LNCaP clone FGC (cell line): ENCODE measurements at places on chromosomes 12 and 14.
A peak's percentile ranks its signal among the peaks of the same experiment; 100 is the strongest.

DNA sequence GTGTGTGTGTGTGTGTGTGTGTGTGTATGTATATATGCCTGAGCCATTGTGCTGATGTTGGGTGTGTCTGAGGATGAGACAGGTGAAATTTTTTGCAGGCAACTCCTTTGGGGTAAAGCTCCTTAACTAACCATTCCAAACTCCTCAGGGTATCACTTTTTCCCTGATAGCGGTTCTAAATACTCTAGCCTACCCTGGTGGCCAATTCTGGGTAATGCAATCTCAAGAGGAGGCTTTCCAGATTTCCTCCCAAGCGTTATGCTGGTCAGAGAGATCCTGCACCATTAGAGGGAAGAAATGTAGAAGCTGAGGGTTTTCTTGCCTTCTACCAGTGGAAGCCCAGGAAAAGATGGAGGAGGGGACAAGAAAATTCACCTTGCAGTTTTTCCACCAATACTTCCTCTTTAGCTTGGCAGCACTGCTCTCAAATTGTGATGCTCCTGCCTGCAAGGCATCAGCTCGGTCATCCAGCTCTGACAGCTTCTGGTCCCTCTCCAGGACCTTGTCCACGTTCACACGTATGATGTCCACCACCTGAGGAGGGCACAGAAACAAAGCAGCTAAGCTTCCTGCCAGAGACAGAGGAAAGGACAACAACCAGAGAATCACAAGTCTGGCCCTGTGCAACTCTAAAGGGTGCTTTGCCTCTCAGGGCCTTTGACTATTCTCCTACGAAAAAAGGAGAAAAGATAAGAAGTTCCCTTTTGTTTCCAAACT lies 4.9 kb downstream of the VAMP1 start:
- peak; percentile 26 for DNase-seq

- DNase-seq = no peak
Measured at GRCh38 chr12:96194971-96195844, 1.0 kb downstream of the ELK3 start.

DNA sequence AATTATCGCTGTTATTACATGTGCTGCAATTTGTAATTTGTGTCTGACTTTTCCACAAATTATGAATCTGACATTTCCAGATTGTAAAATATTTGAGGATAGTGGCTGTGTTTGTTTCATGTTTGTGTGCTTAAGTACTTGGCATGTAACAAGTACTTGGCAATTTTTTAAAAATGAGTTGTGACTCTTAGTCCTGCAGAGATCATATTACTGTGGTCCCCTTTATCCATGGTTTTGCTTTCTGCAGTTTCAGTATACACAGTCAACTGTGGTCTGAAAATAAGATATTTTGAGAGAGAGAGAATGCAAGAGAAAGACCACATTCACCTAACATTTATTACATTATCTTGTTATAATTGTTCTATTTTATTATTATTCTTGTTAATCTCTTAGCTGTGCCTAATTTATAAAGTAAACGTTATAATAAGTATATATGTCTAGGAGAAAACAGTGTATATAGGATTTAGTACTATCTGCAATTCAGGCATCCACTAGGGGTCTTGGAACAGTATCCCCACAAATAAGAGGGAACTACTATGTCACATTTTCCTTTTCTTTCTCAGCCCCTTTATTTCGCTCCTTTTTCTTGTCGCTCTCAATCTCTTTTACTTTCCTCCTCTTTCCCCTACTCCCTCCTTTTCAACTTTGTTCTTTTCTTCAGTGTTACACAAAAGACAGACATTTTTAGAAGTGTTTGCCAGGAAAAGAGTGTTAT lies 176.1 kb downstream of the FUT8 start:
- DNase-seq = peak; percentile 17

DNA sequence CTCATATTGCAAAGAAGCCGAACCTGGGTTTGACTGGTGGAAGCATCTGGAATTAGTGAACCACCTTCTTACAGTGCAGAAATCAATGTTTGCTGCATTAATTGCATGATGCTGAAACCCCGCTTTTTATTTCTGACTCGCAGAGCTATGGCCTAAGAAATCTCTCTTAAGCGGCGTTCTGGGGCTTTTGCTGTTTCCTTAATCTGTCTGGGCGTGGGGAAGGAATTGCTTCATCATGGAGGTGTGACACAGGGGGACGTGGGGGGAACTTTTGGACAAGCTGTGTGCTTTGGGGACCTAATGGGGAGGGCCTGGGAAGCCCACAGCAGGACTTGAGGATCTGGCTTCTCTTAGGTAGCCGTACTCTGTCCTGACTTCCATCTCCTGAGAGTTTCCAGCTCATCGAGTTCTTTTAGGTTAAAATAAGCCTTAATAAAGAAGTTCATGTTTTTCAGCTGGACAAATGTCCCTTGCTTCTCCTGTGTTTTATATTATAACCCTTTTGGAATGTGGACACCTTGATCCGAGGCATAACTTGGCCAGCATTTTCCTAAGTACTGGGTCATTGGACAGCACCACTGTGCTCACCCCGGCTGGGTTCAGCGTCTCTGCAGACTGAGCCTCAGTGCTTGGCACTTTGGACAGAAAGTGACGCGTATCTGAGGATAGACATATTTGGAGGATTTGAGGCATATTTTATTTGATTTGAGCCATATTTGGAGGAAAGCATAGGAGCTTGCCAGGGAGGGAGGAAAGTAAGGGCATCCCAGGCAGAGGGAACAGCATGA lies 192.1 kb upstream of the MYL2 start:
- DNase-seq = no peak

DNA sequence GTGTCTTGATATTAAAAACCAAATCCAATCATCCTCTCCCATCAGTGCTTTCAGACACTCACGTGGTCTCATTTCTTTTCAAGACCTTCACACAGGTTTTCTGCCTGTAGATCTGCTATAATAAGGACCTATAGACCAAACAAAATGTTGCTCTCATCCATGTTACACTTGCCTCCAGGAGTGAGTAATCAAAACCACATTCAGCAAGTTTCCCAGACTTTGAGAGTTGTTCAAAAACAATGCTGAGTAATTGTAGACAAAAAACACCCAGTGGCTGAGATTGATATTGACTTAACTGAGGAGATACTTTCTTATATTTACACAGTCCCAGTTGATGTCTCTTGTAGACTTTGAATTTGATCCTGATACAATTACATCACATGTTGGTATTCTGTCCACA lies 383.1 kb downstream of the TMEM132D start:
- no peak for DNase-seq

DNA sequence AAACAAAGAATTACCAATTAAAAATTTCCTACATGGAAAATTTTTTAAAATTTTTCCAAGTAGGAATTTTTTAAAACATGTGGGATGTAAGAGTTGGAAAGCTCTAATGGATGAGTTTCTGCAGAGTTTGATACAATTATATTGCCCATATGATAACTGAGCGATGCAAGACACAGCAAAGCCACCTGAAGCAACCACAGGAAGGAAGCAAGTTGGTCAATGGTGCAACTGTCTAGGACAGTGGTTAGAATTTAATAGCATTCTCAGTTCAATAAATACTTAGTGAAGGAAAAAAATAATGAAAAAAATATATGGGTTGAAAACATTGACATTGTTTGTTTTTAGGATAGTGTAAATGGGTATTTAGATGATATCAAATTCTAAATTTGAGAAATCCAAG lies 178.6 kb upstream of the GARIN2 start:
- DNase-seq = no peak

DNA sequence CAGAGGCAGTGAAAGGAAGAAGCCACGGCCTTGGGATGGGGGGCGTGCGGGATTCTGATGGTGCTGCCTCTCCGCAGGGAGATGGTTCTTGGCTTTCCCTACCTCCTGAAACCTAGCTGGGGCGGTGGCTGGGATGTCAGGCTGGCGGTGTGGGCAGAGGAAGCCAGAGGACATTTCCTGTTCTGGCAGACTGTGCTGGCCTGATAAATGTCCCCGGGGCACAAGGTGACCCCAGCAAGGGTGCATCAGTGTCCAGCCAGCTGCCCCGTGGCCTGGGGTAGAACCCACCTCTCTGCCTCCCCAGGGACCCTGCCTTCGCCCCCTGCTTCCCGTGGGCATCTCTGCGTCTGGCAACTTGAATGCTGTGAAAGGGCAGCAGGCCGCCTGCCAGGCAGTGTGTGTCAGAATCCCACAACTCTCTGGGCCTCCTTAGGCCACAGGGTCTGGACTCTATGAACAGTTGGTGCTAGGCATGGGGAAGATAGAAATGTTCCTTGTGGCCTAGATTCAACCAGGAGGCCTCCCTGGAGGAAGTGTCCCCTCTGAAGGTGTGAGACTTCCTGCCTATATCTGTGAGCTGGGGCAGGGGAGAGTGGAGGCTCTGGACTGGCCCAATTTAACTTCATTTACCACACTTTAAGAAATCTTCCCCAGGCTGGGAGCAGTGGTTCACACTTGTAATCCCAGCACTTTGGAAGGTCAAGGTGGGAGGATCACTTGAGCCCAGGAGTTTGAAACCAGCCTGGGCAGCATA lies 4.9 kb downstream of the SH2B3 start:
- DNase-seq = no peak

DNA sequence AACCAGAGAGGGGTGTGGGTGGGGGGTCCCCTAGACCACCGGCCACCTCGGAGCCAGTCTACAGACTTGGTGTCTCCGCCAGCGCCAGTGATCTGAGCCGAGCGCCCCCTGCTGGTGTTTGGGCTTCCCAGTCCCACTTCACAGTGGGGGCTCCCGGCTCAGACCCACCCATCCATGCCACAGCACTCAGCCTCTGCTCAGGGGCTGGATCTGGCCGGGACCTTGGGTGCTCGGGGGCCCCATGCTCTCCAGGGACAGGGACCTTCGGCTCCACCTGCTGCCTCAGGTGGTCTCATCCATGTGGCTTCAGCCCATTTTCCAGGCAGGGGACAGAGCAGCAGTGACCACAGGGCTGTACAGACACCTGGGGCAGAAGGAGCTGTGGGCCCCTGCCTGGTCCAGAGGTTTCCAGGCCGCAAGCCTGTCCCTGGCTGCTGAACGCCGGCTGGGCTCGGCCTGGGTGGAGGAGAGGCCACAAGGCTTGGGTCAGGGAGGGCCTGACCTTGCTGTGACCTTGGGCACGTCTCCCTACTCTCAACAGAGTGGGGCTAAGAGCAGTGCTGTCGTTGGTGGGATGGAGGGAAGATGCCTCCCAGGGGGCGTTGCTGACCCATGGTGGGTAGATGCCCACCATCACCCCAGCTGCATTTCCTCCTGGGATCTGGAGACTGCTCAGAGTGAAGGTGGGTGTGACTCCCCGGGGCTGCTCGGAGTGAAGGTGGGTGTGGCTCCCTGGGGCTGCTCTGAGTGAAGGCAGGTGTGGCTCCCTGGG lies 86.3 kb downstream of the KIF26A start:
- no peak for DNase-seq

DNA sequence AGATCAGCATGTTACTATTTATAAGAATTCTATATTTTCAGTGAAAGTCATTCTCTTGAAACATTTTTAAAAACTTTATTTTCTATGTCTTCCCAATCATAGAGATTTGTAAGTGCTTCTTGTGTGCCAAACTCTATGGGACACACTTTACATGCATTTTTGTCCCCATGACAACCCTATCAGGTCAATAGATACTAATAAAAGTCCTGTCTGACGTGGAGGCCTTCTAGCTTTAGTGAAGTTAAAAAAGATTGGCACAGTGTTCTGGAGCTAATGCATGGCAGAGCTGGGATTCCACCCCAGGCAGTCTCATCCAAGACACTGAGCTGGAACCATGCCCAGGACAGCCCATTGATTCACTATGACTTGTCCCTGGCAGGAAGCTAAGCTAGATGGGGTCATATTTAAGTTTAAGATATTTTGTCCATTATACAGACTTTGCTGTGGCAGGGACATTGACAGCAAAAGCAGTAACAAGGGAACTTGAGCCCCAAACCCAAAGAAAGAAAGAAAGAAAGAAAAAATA lies 28.1 kb downstream of the TTC6 start:
- DNase-seq = peak; percentile 85

DNA sequence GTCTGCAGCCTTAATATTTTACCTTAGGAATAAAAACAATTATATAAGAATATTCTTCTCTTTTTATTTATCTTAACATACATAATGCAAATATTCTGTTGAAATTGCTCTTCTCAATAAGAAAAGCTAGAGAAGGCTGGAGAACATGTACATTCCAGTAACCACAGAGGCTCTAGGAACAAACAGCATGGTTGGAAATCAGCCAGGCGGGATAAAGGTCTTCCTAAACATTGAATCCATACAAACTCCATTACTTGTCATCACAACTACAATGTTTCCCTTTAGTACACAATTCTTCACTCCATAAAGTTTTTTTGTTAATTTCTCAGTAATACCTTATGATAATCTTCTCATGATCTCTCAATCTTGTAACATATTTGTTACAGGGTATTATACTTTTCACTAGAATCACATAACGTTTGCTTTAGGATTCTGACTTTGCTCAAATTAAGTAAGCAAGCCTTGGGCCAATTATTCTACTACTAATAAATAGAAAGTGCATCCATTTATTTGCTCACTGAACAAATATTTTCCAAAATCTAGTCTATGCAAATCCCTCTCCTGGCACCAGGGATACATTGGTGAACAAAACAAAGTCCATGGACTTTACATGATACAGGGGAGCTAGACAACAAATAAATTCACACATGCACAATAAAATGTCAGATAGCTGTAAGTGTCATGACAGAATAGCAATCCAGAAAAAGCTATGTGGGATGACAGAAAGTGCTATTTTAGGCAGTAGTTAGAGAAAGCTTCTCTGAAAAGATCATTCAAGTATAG lies 237.5 kb upstream of the TMTC1 start:
- no peak for DNase-seq

DNA sequence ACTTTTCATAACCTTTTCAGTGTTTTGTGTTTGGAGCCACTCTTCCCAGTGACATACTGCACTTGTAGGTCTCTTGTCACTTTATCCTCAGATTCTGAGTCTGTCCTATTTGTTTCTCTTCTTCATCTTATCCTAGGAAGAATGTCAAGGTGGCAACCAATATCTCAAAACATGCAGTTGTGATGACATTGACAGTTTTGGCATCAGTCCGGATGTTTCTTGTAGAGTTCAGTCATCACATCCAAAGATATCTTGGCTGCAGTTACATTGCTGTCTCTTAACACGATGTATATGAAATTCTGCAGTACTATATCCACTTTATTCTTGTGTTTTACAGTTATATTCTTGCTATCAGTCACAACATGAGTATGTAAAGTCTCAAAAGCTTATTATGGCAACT lies 6.4 kb downstream of the ADIPOR2 start:
- no peak for DNase-seq

DNA sequence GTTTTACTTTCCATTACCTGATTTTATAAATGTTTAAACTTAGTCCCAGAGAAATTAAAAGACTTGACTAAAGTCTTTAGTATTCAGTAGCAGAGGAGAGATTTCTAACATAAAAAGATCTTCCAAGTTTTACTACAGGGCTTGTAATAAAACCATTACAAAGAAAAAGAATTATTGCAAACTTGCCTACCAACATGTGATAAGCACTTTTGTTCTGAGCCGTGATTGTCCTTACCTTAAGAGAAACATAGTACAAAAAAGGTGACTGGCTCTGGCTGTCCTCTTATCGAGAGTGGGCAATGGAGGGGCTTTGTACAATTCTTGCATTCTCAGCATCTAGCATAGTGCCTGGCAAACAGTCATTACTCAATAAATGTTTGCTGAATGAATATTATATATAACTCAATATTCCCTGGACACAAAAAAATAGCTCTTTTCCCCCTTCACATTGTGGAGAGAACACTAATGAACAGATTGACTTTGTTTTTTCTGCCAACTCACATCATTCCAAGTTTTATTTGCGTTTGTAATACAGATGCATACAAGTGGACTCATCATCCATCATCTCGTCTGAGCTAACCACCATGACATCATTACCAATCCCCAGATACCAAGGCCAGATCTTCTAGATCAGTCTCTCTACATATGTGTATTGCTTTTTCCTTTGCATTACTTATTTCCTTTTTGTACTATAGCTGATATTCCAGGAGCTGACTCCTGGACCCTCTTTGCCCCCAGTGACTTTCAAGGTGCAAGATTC lies 192.8 kb upstream of the EEA1 start:
- DNase-seq = no peak
